ENCODE measurements at places on chromosomes 1 and 21.

DNA sequence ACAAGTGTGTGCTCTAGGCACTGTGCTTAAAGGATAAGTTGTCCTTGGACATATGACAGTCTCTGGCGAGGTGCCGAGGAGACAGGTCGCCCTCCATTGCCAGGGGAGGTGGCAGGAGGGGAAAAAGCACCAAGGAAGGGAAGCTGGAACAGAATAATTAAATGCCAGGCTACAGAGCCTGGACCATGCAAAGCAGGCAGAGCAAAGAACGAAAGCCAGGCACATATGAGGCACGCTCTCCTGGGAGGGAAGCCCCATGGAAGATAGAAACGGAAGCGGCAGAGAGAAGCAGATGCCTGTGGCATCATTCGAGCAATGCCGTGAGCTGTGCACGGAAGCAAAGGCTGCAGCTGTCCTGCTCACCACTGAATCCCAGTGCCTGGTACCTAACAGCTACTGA is 91.2 kb downstream of the JAK1 start:
- H3K27me3 ChIP-seq = no peaks in the 10 kb centered on the region
- H3K27ac ChIP-seq = no peak overlapping the region
- H3K4me3 ChIP-seq = no peak overlapping the region
- no peak for DNase-seq
- peaks cover 82% of the 10 kb centered on the region for H3K36me3 ChIP-seq

GRCh38 chr1:247376659-247377058 is 39.3 kb upstream of the NLRP3 start:
- DNase-seq = no peak
- H3K36me3 ChIP-seq = no peaks in the 10 kb centered on the region
- no peak overlapping the region for H3K27ac ChIP-seq
- H3K27me3 ChIP-seq = peaks cover 15% of the 10 kb centered on the region

DNA sequence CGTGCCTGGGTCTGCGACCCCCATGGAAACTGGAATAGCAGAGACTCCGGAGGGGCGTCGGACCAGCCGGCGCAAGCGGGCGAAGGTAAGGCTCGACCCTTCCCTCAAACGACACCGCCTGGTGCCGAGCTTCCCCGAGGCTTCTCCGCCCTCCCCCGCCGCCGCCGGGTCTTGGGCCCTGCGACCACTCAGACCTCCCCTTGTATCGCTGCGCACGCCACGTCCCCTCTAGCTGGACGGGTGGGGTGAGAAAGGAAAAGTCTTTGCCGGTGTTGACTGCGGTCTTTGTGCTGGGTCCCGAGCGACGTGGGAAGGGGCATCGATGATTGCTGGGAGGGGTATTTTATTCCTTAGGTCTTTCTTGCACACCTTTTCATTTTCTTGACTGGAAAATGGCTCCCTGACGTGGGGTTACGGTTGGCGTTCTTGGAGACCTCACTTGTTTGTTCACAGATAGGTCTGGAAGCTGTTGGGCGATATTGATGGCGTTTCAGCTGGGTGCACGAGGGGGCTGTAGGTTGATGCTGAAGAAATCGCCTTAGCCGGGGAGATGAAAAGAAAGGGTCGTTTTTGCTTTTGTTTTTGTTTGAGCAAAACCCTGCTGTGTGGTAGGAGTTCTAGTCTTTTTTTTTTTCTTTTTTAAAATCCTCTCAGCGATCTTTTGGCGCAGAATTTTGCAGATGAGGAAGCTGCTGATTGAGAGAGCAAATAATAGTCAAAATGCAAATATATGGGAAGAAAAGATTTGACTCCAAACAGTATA is 776 bp downstream of the KDM1A start:
- peak overlapping the region; percentile 88 for H3K4me3 ChIP-seq
- peak overlapping the region; percentile 74 for H3K27ac ChIP-seq
- no peaks in the 10 kb centered on the region for H3K27me3 ChIP-seq
- peak; percentile 28 for DNase-seq
- H3K4me1 ChIP-seq = peaks cover 40% of the 10 kb centered on the region

DNA sequence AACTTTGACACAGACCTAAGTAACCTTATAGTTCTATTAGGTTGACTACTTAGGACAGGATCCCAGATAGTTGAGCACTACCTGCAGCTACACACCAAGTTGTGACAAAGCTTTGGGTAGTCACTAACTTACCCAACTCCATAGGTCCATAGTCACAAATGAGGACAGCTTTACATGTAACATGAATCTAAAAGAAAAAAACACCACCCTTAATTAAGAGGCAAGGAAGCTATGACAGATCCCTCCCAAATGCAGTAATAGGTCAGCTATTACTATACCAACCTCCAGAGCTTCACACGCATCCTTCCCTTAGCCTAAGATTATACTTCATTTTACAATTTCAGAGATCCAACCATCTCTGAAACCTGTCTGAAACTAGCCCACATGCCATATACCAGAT is 12.7 kb upstream of the RAB42 start:
- H3K36me3 ChIP-seq = peaks cover 56% of the 10 kb centered on the region
- peak overlapping the region; percentile 92 for H3K4me3 ChIP-seq
- no peaks in the 10 kb centered on the region for H3K27me3 ChIP-seq
- peaks cover 38% of the 10 kb centered on the region for H3K4me1 ChIP-seq

- peaks cover 10% of the 10 kb centered on the region for H3K27me3 ChIP-seq
- no peak for DNase-seq
- H3K27ac ChIP-seq = no peak overlapping the region
- peaks cover 20% of the 10 kb centered on the region for H3K4me1 ChIP-seq
- peaks cover 8% of the 10 kb centered on the region for H3K36me3 ChIP-seq
- no peak overlapping the region for H3K4me3 ChIP-seq
Observed at GRCh38 chr1:43272576-43273571, 3.1 kb downstream of the TMEM125 start.

DNA sequence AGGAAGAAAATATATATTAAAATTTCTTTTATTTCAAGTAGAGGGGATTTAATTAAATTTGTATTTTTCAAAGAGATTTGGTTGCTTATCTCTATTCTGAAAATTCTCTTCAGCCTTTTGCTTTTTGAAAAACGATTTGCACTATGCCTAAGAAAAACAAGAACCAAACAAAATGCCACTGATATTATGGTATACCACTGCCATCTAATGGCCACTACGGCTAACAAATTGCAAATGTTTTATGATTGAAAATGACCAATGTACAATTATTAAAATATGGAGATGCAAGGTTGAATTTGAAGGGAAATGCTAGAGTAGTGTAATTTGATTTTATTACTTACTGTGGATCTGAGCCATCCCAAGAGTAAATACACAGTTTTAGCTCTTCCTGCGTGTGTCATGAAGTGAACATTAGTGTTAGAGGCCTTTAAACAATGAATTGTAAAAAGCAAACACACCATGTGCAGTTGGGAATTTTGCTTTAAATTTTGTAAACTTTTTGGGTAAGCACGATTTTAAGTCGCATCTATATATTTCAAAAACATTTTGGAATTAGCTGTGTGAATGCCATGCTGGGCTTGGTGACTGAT is 137.4 kb upstream of the USP25 start:
- H3K4me1 ChIP-seq = no peaks in the 10 kb centered on the region

- H3K27me3 ChIP-seq = no peaks in the 10 kb centered on the region
- H3K36me3 ChIP-seq = peaks cover 38% of the 10 kb centered on the region
- no peaks in the 10 kb centered on the region for H3K4me1 ChIP-seq
- no peak overlapping the region for H3K4me3 ChIP-seq
Observed at GRCh38 chr1:11150326-11150725, 38.8 kb upstream of the ANGPTL7 start.

GRCh38 chr1:998745-998994 is 1.2 kb downstream of the HES4 start:
- no peaks in the 10 kb centered on the region for H3K36me3 ChIP-seq
- no peak overlapping the region for H3K4me3 ChIP-seq
- no peak overlapping the region for H3K27ac ChIP-seq
- peaks cover 40% of the 10 kb centered on the region for H3K27me3 ChIP-seq
- H3K4me1 ChIP-seq = peaks cover 8% of the 10 kb centered on the region
- DNase-seq = no peak
